ENCODE measurements at places on chromosomes 2 and 18.

DNA sequence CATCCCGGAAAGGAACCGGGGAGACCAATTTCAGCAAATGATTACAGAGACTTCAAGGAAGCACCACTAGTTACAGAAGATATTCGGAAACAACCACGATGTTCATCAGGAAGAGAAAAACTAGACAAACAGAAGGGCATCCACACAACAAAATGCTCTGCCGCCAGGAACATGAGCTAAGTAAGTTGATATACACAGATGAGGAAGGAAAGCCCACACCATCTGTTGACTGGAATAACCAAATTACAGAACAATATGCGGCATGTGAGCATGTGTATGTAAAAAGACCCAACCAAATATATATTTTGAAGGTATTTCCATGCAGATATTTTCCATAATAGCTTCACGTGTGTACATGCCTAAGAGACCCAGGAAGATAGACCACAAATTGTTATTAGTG lies 47.0 kb downstream of the ACKR3 start:
- DNase-seq, result no peak

GRCh38 chr2:40016151-40016885 lies 237.3 kb upstream of the THUMPD2 start:
- no peak for DNase-seq

DNA sequence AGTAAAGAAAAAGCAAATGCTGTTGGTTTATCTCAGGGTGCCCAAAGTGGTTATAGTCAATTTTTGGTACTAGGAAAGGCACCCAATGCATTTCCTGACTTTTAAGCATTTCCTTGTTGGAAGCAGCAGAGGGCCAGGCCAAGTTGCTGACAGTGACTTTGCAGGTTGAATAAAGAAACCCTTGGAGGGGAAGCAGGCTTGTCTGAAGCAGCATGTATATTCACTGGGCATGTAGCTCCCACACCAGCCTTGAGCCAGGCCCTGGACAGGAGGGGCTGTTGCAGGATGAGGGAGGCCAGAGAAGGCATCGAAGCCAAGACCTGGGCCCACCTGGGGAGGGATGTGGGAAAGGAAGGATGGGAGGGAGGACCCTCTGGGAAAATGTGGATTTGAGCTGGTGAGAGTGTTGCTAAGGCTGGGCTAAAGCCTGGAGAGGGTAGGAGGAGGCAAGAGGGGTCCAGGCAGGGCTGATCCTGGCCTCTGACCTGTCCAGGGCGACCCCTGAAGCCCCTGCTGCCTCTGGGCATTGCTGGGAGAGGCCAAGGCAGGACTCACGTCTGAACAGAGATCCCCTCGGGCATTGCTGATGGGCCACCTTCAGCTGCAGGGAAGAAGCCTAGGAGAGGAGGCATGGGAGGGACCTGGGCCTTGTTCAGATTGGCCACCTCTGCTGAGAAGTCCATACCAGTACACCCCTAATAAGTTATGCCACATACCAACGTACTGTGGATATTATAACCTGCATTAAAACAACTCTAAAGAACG lies 79.6 kb downstream of the STPG4 start:
- no peak for DNase-seq

DNA sequence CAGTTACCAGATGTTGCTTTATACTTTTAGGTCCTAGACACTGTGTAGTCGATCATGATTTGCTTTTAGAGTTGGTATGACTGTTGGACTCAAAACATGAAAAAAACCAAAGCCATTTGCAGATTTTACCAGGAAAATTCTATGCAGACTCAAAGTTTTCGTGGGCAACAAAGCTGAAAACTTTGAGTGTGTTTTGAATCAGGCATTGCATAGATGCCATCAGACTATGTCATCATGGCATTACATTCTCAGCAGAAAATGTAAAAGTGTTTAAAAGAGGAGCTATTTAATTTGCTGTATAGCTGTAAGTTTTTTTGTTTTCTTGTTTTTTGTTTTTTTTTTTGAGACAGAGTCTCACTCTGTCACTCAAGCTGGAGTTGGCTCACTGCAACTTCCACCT lies 43.5 kb upstream of the ELAC1 start:
- DNase-seq, result no peak

- no peak for DNase-seq
Observed at GRCh38 chr2:239724194-239724849, 300.8 kb downstream of the NDUFA10 start.

DNA sequence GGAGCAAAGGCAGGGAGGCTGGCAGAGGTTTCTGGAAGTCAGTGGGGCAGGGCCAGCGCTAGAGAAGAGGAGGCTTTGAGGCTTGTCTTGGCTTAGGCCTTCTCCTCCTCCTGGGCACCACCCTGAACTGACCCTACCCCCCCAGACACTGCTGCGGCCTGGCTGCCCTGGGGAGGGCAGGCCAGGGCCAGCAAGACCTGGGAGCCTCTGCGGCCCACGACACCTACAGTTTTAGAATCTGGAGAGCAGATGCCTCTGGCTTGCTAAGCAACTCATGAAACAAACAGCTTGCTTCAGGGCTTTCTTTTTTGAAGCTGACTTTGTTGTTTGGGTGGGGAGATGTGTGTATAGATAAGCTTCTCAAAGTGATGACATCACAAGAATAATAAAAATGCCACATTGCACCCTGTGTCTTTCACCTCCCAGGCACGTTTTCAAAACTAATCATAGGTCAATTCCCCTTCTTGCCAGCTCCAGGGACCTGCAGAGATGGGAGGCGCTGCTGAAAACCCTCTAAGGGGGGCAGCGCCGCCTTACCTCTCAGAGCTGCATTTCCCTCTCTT lies 46.2 kb upstream of the SMAD7 start:
- no peak for DNase-seq

DNA sequence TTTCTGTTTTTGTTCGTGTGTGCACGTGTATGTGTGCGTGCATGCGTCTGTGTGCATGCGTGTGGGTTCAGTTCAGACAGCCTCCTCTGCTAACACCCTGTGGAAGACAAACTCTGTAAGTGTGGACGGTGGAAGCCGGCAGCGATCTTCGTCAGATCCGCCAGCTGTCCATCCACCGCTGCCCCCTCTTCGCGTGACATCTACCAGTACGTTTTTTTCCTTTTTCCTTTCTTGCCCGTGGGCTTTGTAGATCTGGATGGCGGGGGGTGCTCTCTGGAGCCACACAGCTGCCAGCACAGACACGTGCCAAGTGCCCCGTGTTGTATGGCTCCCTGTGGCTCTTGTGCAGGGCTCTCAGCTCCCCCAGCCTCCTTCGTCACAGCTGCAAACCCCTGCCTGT lies 32.3 kb downstream of the ITGB1BP1 start:
- no peak for DNase-seq

GRCh38 chr2:55498582-55498981 lies 20.9 kb upstream of the CFAP36 start:
- no peak for DNase-seq

DNA sequence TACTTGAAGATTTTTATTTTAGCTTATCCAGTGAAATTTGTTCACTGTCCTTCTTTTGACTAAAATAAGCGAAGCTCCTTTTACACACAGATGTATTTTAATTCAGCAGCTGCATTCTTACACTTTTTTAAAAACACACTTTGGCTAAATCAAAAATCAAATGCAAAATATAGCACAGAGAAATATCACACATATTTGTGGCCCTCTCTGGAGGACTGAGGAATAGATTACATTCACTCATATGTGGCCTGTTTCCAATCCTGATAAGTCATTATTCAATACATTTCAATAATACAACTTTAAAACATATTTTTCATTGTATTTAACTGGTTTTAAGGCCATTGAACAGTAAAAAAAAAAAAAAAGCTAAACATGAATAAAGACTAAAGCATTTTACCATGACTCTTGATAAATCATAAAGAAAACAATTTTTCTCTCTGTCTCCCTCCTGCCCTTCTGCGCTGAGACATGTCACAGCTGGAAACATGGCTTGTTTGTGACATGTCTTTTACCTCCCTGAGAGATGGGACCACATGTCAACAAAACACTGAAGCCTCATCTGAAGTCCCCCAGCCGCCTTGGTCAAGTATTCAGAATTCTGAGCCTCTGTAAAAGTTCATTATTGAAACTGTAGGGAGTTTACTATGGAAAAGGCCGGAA lies 221.0 kb downstream of the ZNF407 start:
- DNase-seq, result no peak

- DNase-seq, result peak; percentile 48
Observed at GRCh38 chr18:32349728-32350395, 120.8 kb downstream of the GAREM1 start.

GRCh38 chr2:25127646-25128045 lies 40.7 kb downstream of the POMC start:
- DNase-seq, result no peak

- DNase-seq, result no peak
Observed at GRCh38 chr2:203451011-203451410, 84.1 kb downstream of the RAPH1 start.

DNA sequence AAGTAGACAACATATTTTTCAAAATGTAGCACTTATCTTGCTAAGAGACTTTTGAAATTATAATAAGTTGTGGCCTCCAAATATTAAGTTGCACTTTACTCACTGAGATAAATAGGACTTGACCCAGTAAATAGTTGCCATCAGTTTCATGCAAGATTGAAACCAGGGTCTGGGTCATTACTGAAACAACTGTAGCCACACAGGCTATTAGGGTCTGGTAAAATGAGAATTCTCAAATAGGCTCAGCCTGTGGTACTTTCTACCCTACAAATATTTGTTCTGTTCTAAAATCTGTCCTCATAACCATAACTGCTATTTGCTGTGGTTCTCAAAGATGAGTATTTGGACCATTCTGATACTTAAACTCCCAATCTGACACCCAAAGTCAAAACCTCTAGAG lies 115.4 kb upstream of the STK17B start:
- DNase-seq, result no peak

GRCh38 chr18:61064911-61065310 lies 268.3 kb upstream of the CDH20 start:
- no peak for DNase-seq

DNA sequence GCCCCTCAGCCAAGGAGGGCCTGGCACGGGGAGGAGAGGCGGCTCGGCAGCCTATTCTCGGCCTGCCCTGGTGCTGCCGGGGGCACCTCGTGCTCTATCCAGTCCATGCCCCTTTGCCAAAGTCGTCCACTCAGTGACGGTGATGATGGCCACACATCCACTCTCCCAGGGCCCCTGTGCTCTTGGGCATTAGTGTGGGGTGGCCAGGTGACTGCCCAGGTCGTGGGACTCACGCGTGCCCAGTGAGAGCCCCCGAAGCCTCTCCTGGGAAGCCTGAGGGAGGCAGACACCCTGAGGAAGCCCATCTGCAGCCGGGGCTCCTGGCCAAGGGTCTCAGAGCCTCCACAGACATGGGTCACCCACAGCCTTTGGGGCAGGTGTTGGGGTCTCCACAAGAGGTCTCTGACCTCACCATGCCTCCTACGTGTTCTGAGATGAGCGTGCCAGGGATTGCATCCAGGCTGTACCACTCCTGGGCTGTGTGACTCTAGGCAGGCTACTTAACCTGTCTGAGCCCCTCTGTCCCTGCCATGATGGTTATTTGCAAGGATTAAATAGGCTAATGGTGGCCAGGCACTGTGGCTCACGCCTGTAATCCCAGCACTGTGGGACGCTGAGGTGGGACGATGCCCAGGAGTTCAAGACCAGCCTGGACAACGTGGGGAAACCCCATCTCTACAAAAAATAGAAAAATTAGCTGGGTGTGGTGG lies 12.9 kb downstream of the RAMP1 start:
- DNase-seq, result no peak

- no peak for DNase-seq
Observed at GRCh38 chr2:227376656-227377396, 2.3 kb downstream of the TM4SF20 start.

- no peak for DNase-seq
Observed at GRCh38 chr2:141569941-141570340, 560.9 kb downstream of the LRP1B start.

GRCh38 chr2:30860003-30860725 lies 52.9 kb upstream of the CAPN13 start:
- no peak for DNase-seq

- DNase-seq, result no peak
Observed at GRCh38 chr2:84782717-84783442, 98.0 kb downstream of the TRABD2A start.

DNA sequence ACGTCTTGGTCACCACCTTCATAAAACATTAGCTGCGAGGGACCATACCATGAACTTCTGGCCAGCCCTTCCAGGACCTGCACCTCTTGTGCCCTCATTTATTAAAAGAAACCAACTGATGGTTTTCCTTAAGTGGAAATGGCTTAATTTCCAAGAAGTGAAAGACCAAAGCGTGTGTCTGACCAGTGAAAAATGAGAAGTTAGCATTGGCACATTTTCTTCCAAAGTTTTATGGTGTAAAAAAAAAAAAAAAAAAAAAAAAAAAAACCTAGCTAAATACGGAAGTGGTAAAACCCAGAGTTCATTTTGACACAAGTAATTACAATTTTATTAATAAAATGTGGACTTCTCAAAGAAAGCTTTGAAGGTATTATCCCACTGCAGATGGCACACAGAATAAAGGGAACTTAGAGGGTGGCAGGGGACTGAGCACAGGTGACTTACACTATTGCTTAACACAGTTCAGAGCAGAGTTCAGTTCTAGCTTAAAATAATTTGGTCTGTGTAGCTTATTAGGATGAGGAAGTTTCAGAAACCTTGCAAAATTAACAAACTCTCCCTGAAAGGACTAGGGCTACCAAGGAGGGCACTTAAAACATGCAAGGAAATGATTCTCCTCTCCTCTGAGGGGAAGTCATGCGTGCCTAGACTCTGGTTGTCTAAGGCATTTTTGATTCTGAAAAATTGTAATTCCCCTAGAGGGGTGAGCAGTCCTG lies 42.2 kb upstream of the EPG5 start:
- DNase-seq, result no peak

DNA sequence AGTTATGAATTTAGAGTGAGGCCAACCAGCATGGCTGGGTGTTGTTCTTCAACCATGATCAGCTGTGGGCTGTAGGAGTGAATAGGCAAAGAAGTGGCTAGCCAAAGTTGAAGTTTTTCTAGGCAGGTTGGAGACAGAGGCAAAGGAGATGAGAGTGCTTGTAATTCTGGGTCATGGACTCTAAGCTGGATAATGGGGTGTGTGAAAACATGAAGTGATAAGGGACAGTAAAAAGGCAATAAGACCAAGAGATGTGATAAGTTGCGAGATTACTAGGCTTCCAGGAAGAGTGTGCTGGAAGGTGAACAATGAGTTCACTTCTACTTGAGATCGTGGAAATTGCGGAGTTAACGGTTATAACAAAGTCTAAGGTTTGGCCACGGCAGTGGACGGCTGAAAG lies 118.6 kb upstream of the RNF152 start:
- DNase-seq, result no peak

DNA sequence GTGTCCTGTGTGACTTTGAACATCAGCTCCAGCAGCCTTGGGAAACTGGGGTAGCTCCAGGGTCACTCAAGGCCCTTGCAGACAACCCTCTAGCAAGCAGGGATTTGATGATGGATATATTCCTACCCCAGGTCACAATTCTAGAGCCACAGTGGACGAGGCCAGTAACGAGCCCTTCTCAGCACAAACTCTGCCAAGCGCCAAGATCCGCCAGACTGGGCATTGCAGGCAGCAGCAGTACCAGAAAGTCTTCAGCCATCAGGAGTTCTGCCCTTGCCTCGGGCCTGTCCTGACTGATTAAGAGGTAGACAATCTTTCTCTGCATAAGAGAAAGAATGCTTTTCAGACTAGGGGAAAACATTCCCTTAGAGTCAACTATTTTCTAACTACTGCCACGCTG lies 259.1 kb downstream of the FBXO15 start:
- DNase-seq, result no peak

Measured in right kidney (tissue), 9 donors.